NCI-H2171 (cell line): ENCODE measurements at places on chromosomes 12 and 14.

- no peak for DNase-seq
Measured at GRCh38 chr14:51335531-51335930, 95.5 kb downstream of the TMX1 start.

GRCh38 chr14:32494609-32495434 is 165.7 kb downstream of the AKAP6 start:
- DNase-seq, result no peak

DNA sequence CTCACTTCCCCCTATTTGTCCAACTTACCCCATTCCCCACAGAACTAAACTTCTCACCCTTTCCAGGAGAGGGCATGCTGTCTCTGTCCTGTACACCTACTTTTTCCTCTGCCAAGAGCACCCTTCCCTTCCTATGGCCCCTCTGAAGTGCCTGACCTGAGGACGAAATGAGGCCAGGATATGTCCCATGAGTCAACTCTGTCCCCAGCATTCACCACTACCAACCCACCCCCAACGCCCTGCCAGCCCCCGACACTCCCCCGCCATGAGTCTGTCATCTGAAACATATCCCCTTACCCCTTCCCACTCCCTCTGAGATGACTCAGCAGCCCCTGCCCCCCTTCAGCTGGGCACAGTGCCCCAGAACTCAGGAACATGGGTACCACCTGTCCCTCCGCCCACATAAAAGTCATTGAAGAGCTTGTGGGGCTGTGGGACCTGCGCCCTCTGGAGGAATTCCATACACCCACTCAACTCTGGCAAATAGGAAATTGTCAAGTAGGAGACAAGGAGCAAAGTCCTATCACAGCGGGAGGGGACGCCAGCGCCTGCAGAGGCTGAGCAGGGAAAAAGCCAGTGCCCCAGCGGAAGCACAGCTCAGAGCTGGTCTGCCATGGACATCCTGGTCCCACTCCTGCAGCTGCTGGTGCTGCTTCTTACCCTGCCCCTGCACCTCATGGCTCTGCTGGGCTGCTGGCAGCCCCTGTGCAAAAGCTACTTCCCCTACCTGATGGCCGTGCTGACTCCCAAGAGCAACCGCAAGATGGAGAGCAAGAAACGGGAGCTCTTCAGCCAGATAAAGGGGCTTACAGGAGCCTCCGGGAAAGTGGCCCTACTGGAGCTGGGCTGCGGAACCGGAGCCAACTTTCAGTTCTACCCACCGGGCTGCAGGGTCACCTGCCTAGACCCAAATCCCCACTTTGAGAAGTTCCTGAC is 26.3 kb downstream of the ITGA7 start:
- DNase-seq, result peak; percentile 14

GRCh38 chr14:74038020-74038859 is 19.1 kb downstream of the BBOF1 start:
- peak; percentile 18 for DNase-seq

DNA sequence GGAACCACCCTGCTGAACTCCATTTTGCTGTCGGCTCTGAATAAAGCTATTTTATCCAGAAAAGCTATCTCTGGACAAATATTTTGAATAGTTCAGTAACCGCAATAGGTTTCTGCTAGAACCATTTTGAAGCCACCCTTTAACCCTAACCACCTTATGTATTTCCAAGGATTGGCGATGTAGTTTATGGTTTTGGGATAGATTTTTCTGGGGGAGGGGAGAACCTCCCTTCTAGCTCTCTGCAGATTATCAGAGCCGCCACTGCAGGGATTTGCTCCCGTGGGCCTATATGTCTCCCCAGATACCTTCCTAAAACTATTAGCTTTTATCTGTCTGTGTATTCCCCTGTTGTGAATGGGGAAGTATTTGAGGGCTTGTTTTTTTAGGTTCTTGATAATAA is 1.8 kb upstream of the TUBA1B start:
- no peak for DNase-seq

- DNase-seq, result no peak
Measured at GRCh38 chr12:92444763-92445162, 258.0 kb upstream of the PLEKHG7 start.

DNA sequence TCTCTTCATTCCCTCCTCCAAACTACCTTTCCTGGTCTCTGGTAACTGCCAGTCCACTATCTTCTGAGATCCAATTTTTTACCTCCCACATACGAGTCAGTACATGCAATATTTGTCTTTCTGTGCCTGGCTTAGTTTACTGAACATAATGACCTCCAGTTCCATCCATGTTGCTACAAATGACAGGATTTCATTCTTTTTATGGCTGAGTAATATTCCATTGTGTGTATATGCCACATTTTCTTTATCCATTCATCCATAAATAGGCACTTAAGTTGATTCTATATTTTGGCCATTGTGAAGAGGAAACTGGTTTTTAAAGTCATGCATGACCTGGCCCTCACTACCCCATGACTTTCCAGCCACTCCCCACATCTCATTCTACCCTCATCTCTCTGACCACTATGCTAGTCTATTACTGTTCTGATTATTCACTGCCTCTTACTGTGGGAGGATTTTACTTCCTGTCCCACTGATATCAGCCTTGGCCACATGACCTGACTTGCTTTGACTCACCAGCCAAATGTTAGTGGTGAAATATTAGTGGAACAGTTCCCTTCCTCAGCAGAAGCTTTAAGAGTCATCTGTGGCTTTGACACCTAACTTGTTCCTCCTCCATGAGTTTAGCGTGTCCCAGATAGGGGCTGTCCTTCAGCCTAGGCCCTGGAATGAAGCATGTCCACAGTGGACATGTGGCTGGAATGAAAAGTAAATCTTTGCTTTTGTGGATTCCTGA is 52.2 kb downstream of the GOLGA5 start:
- no peak for DNase-seq

DNA sequence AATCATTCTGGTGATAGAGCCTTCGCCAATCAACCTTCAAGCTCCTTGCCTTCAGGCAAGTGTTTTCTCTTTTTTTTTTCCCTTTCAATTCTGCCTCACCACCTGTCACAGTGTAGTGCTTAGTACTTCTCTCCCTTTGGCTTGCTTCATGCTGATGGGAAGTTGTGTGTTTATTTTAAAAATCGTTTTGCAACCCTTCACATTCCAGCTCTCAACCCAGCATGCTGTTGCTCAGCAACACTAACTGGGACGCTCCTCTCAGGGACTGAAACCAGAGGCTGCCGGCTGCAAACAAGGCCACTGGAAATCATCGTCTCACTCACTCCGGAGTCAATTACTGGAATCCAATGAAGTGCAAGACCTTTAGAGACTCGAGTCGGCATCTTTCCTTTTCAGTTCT is 342.7 kb downstream of the PRKD1 start:
- peak; percentile 30 for DNase-seq

- no peak for DNase-seq
Measured at GRCh38 chr12:7065073-7065623, 4.6 kb downstream of the C1S start.

DNA sequence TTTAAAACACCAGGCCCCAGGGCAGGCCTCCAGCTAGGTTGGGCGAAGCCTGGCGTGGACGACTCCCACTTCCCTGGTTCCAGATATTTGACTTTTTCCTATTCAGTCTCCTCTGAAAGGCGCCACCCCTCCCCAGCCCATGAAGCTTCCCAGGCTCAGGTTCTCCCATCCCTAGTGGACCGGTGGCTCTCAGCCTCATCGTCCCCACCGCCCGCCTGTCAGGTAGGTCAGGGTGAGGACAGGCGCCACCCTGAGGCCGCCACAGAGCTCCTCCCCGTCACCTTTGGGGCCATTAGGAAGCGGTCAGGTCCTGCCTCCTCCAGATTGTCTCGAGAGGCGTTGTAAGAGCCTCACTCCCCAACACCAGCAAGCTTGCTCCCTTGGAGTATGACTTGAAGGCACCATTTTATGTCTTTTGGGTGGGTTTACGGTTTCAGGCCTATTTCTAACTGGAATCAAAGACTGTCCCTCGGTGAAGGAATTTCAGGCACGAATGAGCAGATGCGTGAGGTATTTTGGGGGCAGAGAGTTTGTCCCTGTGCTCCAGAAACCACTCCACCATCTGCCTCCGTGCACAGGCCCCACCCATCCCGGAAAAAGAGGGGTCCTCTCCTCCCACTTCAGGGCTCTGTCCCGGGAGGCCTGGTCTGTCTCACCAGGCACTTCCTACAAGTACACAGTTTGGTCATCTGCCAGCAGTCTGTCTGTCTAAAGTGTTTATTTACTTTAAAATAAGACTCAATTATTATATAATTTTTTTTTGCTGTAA is 55.6 kb downstream of the TSPAN9 start:
- DNase-seq, result no peak

GRCh38 chr14:55301437-55302121 is 30.4 kb downstream of the FBXO34 start:
- no peak for DNase-seq

DNA sequence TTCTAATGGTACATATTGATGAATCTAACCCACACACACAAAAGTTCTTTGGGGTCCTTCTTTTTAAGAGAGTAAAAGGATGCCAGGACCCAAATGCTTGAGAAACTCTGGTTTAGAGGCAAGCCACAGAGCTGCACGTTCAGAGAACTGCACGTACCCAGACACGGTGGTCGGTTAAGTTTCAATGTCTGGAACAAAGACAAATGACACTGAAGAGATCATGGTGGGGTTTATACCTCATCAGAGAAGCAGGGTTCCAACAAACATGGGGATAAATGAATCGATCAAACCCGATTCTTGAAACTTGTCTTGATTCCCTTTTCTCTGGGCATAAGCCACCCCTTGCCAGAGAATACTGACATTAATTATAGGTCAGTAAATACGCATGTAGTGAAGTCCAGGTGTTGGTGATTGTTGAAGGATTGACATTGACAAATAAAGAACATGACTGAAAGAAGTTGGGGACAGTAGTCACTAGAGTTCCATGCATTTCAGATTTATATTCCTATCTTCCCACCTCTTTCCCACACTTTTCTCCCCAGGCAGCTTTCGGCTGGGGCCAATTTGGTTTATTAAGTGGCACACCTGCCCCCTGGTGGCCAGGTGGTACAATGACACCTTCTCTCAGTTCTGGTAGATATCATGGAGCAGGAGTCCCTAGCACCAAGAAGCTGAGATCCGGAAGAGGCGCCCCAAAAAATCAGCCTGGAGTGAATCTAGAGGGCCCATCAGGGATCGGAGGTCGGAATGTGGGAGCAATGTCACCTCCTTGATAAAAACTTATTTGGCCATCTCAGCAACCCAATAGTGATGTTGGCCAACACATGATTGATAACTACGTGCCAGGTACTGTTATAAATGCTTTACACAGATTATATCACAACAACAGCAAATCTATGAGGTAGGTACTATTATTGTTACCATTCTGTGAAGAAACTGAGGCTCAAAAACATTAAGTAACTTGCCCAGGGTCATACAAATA is 17.8 kb upstream of the HDAC7 start:
- DNase-seq, result peak; percentile 28

DNA sequence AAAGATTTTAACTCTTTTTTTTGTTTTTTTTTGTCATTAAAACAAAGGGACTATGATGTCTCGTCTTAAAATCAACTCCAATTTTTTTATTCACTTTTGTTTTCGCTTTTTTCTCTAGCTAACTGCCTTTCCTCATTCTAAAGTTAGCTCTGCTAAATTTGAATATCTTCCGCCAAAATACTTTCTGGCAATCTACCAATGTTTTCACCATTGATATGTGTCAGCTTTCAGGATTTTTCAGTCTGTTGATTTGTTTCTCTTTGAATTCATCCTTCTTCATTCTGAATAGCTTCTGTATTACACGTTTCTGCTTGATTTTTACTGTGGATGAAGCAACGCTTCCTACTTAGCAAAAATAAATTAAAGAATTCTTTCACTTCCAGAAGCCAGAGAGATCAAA is 38.7 kb upstream of the NOVA1 start:
- no peak for DNase-seq

- no peak for DNase-seq
Measured at GRCh38 chr14:93960108-93960475, 16.3 kb downstream of the ASB2 start.

DNA sequence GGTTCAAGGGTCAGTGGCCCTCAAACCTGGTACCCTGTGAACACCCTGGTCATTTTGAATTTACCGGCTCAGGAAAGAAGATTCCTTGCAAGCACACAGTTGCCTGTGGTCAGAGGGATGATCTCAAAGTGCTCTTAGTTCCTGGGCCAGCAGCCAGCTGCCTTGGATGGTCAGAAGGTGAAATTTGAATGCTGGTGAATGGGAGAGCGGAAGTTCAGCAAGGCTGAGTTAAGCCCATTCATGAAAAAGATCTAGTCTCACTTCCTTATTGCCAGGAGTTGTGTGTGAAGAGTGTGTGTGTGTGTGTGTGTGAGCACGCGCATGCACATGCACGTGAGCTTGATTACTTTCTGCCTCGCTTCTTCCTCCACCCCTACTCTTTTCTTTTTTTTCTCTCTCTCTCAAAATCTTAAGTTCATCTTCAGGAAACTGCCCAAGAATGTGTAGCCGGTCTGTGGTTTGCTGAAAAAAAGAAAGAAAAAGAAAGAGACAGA is 155.5 kb upstream of the CCND2 start:
- DNase-seq, result no peak

- no peak for DNase-seq
Measured at GRCh38 chr14:44352201-44352600, 154.9 kb downstream of the FSCB start.

GRCh38 chr14:72863216-72864006 is 30.5 kb downstream of the DPF3 start:
- no peak for DNase-seq

DNA sequence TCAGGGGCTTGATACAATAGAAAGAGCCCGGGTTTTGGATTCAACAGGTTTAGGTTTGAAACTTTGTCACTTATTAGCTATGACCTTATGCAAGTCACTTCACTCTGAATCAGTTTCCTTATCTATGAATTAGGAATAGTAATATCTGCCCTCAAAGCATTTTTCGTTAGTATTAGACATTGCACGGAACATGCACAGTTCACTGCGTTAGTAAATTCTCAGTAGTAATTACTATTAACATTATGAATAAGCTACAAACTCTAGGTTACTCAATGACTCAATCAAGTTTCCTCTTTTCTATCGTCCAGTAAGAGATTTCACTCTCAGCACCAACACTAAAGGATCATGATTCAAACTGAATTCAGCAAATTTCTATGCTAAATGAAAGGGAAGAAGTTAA is 150.3 kb downstream of the CEP83 start:
- no peak for DNase-seq

GRCh38 chr12:42962384-42962783 is 372.8 kb upstream of the PRICKLE1 start:
- DNase-seq, result no peak

GRCh38 chr14:97726676-97727075 is 929.5 kb downstream of the VRK1 start:
- no peak for DNase-seq

- DNase-seq, result no peak
Measured at GRCh38 chr14:98512501-98513251, 759.3 kb downstream of the BCL11B start.

GRCh38 chr14:69316449-69317101 is 56.6 kb downstream of the GALNT16 start:
- DNase-seq, result no peak

DNA sequence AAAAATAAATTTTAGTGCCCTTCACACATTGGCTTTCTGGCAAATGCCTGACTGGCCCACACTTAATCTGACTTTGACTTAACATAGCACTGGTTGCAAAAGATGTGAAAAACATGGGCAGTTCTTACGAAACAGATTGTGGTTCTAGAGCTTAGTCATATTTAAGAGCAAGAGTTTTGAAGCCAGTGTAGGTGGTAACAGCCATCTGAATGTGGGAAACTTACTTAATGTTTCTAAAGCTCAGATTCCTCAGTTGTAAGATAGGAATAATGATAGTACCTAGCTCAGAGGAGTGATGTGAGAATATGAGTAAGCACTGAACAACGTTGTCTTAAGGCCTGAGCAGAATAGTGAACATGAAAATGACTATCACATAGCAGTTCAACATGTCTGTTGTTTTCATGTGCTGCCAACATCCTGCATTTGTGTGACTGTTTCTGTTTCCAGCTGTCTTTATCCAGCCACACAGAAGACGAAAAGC is 262.7 kb downstream of the SYT1 start:
- no peak for DNase-seq

- peak; percentile 89 for DNase-seq
Measured at GRCh38 chr14:81298122-81298521, 77.4 kb upstream of the GTF2A1 start.
